ENCODE measurements at places on chromosomes 7 and 10.

DNA sequence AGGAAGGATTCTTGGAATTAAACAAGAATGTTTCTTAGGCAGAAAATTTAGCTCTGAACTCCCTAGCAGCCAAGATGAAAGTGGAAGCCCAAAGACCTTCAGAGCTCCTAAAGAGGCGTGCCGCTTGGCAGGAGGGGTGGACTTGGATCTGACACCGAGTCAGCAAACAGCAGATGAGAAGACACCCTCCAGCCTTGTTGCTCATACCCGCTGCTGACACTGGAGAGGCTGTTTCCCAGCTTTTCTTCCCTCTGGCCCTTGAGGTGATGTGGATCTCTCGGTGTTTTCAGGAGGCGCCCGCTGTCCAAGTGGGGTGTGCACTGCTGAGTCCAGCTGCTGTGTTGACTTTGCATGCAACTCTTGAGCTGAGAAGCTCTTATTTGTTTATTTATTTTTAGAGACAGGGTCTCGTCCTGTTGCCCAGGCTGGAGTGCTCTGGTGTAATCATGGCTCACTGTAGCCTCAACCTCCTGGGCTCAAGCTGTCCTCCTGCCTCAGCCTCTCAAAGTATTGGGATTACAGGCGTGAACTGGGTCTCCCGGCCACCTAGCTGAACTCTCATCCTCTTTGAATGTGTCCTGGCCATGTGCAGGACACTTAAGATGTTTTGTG lies 21.5 kb downstream of the SLC18A2 start:
- DNase-seq: no peak

DNA sequence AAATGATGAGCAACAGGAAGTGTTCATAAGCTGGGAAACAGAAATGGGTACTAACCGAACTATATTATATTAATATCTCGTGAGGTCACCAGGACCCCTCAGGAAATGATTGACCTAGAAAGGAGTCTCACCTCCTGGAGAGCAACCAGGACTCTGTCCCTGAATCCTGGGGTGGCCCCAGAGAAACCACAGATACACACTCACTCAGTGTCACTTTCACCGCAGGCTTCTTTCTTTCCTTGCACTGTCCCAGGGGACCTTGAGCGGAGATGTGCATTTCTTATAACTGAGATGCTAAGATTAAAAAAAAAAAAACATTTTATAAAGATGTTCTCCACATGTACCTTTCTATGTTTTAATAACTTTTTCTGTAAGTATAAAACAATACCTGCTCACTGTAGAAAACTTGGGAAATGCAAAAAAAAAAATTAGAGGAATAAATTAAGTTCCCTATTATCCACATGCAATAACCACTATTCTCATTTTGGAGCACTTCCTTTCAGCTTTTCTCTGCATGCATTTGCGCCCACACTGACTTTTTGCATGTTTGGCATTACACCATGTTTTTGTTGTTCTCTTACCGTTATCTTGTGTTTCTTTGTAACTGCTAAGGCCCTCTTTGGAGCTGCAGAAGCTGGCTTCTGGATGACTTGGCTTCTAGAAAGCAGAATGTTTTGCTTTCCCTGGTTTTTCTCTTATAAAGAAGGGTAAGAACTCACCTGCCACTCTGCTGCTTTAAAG lies 15.0 kb downstream of the NOD1 start:
- DNase-seq: no peak

GRCh38 chr10:131934769-131935168 lies 34.0 kb downstream of the PPP2R2D start:
- no peak for DNase-seq

GRCh38 chr10:86931872-86932271 lies 25.5 kb downstream of the MMRN2 start:
- DNase-seq: no peak

GRCh38 chr7:103480771-103481170 lies 34.8 kb upstream of the SLC26A5 start:
- DNase-seq: no peak

DNA sequence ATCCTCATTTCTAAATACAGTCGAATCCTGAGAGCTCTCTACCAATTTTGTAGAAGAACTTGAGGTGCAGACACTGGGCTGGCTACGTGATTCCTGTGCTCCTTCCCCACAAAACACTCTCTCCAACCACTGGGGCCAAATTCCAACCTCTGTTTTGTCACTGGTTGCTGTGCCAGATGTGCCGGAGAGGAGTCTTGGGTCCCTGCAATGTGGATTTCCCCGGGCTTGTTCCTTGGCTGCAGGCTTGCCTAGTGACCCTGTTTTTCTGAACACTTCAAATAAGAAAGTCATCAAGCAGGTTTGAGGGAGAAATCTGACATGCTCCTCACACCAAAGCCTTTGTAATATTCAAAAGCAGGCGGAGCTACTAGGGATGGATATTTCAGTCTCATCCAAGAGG lies 44.4 kb upstream of the AGBL3 start:
- no peak for DNase-seq

GRCh38 chr7:33850768-33851167 lies 54.6 kb upstream of the BMPER start:
- DNase-seq: no peak

- no peak for DNase-seq
These were observed 225.5 kb upstream of the GNAI1 start for GRCh38 chr7:79909176-79909575.

DNA sequence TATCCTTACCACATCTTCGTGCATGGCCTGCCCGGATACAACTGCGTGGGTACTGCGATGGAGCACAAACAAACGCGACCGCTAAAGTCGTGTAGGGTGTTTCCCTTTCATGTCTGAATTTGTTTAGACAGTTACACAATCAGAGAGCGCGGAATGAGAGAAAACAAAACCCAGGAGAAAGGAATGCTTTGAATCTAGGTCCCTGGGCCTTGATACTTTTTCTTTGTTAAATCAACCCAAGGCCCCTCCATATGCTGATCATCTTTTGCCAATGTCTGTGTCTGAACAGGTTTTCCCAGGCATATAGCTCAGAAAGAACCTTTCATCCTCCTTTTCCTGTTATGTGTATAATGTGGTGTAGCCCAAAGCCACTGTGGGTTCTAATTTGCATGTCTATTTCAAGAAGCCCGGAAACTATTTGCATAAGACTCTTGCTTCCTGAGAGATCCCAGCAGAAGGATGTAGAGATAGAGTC lies 145.8 kb downstream of the FRMD4A start:
- no peak for DNase-seq

DNA sequence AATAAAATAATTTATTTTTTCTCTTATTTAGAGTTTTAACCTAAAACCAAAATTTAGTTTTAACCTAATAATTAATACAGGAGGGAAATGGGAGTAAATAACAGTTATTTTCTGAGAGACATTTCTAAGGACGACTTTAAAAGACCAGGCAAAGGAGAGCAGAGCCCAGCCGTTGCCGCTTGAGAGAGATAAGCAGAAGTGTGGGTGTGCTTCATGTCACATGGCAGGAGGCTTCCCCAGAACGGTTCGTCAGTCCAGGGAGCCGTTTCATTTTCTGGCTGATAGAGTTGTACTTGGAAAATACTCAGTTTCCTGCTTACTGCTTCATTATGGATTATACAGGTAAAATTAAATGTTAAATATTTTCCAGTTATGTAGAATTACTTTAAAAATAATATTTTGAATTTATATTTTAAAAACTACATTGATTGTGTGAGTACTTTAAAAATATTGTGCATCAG lies 61.4 kb downstream of the ST7 start:
- no peak for DNase-seq

GRCh38 chr7:5139998-5140397 lies 50.0 kb upstream of the WIPI2 start:
- DNase-seq: no peak

GRCh38 chr7:138975343-138976104 lies 5.7 kb downstream of the KIAA1549 start:
- no peak for DNase-seq

All from activated CD8-positive, alpha-beta memory T cell treated with anti-CD3 and anti-CD28 coated beads, Interleukin-2, amount 50 U/mL, for 4 hours (primary cell).